ENCODE measurements at places on chromosomes 6 and 20.
A peak's percentile ranks its signal among the peaks of the same experiment; 100 is the strongest.

GRCh38 chr6:142376800-142377496, 75.1 kb downstream of the ADGRG6 start:
- DNase-seq, result peak; percentile 53

GRCh38 chr6:157974341-157974894, 7.2 kb upstream of the SYNJ2 start:
- DNase-seq, result peak; percentile 52

GRCh38 chr6:22091424-22091948, 205.3 kb downstream of the PRL start:
- DNase-seq, result no peak

DNA sequence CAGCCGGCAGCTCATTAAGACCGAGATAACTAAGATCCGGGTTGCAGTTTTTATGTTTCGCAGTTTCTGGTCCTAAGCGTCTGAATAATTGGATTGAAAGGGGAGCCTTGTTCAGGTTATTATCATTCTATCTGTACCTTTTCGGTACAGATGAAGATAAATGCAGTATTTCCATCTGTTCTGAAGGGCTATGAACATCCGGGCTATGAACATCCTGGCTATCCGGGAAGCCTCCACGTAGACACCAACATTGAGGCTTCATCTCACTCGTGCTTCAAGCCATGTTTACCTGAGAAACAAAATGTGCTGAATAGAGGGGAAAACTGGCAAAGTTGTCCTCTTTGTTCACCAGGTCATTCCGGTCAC, 399 bp upstream of the REPS1 start:
- peak; percentile 41 for DNase-seq

DNA sequence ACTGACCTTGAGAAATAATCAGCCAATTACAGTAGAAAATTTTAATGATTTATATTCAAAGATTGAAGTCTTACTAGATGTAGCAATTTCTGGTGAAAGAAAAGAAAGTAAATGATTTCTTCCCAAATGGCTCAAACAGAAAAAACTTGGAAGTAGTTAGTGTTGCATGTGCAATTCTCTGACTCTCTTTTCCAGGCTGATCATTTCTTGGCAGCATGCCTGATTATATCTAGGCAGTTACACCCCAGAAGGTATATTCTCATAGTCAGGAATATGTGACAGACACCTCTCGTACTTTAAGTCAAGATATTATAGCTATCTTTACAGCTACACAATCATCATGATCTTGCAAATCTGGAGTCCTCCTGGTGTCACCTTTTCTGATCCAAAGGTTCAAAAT, 122.9 kb downstream of the PDE7B start:
- peak; percentile 27 for DNase-seq

- no peak for DNase-seq
Observed at GRCh38 chr20:46171476-46171875, 53.4 kb downstream of the CD40 start.

- no peak for DNase-seq
Observed at GRCh38 chr6:46652232-46652602, 401 bp downstream of the CYP39A1 start.

- no peak for DNase-seq
Observed at GRCh38 chr6:148244217-148244935, 98.3 kb upstream of the SASH1 start.

DNA sequence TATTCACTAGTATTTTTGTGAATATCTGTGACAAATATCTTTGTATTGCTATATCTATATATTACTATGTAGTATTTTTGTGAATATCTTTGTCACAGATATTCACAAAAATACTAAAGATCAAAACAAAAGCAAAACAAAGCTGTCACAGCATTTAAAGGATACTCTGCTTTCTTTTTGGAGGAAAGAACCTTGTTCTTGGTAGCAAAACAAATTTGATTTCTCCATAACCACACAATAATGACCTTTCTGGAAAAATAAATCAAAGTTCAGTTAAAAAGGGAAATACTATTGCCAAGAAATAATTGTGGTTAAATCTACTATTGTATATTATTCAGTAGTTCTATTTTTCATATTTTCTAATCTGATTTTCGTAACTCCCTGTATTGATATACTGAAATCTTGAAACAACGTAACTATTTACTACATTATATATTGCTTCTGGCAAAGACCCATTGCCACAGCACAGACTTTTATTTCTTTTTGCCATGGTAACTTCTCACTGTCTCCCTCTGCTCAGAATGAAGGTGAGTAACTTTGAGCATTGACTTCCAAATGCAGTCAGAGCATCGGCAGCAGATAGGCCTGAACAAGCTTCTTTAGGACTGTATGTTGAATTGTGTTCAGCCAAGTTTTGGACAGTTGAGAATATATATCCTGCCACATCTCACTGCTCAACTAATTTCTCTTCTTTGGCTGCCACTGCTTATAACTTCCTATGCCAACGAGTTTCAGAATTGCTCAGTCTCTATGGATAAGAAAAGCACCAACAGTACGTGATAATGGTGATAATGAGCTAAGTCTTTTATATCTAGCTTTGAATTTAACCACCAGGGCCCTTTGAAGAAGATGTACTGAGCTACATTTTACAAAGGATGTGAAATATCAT, 1097.2 kb upstream of the GJE1 start:
- no peak for DNase-seq

GRCh38 chr20:25052255-25053194, 5.4 kb downstream of the ACSS1 start:
- no peak for DNase-seq

GRCh38 chr6:14428269-14428668, 310.7 kb downstream of the CD83 start:
- DNase-seq, result no peak

GRCh38 chr6:145153495-145153894, 581.8 kb downstream of the EPM2A start:
- DNase-seq, result no peak

DNA sequence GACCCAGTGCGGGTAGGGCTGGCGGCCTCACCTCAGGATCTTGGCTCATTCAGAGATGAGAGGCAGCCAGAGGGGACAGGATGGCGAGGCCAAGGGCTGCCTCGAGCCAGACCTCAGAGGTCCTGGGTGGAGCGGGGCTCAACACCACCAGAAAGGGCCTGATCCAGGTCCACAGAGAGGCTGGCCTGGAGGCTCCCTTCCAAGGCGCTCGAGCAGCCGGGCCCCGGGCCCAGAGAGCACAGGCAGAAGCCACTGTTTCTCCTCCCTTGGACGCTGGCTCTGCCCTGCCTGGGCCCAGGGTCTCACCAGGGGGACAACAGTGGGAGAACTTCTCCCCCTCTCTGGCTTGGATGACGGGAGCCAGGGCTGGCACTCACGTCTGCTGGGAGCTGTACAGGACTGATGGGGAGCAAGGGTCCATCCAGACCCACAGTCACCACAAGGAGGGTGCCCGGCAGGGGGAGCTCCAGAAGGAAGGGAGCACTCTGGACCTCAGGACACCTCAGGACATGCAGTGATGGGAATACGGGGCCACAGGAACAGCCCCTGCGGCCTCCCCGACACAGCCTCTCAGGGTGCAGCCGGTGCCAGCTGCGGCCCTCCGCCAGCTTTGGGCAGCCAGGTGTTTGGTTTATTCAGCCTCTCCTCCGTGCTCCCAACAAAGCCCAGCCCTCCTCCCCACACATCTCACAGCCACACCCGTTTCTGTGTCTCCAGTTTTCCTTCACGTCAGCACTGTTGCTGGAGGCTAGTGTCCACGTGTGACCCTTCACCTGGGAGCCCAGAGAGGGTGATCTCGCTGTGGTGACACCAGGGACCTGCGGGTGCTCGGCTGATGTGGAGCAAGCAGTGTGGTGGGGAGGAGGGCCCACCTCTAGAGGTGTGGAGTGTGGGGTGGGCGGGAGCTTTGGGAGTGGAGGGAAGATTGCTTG, 8.7 kb downstream of the RPS21 start:
- no peak for DNase-seq

- no peak for DNase-seq
Observed at GRCh38 chr20:24696396-24696795, 227.0 kb downstream of the SYNDIG1 start.

- DNase-seq, result no peak
Observed at GRCh38 chr20:11008444-11009033, 334.7 kb upstream of the JAG1 start.

GRCh38 chr20:42406826-42407225, 782.9 kb downstream of the PTPRT start:
- DNase-seq, result no peak

DNA sequence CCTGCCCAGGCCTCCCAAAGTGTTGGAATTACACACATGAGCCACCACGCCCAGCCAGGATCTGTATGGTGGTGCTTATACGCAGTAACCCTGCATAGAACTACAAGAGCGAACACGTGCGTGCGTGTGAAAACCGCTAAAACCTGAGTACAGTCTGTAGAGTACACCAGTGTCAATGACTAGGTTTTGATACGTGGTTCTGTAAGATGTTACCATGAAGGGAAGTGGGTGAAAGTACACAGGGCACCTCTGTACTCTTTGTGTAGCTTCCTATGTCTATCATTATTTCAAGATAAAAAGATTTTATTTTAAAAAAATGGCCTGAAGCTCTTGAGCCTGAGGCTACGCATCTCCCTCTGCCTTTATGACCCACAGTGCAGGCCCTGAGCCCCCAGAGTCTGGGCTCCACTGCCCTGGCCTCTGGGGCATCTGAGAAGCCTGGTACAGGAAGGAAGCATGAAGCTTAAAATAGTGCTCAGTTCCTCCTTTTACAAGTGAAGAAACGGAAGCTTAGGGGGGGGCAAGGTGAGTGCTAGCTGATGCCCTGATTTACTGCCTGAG, 21.6 kb downstream of the LY86 start:
- no peak for DNase-seq

DNA sequence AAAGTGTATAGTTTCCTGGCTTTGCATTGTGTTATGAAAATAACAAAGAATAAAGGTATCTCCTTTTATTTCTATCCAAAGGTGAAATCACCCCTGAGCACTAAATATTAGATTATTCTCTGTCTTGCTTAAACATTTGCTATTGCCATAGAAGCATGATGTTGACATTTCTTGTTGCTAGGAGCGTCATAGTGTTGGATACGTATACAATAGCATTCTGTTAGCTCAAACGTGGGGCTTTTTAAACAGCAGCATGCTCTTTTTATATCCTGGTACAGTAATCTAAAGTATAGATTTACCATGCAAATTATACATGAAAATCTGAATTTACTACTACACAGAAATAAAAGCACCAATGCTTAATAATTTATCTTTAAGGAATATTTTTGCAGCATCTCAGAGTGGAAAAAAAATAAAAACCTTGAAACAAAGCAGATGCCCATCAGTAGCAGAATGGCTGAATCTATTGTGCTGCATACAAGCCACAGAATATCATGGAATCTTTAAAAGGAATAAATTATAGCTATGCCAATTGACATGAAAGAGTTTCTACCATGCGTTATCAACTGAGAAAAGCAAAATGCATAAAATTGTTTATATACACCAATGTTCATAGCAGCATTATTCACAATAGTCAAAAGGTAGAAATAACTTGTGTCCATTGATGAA, 9.6 kb upstream of the HSF2 start:
- DNase-seq, result no peak

- DNase-seq, result no peak
Observed at GRCh38 chr6:122393351-122393896, 6.0 kb upstream of the HSF2 start.

- no peak for DNase-seq
Observed at GRCh38 chr6:137424251-137424650, 69.9 kb downstream of the OLIG3 start.

DNA sequence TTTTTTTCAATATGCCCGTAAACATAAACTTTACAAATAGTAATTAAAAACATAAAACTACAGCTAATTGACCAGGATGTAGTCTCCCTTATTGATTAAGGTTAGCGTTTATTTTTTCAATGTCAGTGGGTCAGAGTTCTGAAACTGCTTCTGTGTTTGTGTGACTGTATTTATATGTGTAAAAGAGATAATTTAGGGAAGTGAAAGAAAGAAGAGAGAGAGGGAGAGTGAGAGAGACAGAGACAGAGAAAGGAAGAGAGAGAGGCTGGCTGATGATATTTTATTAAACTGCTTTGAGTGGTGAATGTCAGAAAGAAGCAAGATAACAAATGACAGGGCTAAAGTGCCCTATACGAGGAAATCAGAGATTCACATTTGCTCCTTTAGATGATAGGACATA, 266.1 kb upstream of the PTCHD4 start:
- no peak for DNase-seq

GRCh38 chr6:170040115-170040500, 250.8 kb downstream of the DLL1 start:
- DNase-seq, result no peak

- no peak for DNase-seq
Observed at GRCh38 chr6:63346217-63346835, 26.5 kb upstream of the LGSN start.

DNA sequence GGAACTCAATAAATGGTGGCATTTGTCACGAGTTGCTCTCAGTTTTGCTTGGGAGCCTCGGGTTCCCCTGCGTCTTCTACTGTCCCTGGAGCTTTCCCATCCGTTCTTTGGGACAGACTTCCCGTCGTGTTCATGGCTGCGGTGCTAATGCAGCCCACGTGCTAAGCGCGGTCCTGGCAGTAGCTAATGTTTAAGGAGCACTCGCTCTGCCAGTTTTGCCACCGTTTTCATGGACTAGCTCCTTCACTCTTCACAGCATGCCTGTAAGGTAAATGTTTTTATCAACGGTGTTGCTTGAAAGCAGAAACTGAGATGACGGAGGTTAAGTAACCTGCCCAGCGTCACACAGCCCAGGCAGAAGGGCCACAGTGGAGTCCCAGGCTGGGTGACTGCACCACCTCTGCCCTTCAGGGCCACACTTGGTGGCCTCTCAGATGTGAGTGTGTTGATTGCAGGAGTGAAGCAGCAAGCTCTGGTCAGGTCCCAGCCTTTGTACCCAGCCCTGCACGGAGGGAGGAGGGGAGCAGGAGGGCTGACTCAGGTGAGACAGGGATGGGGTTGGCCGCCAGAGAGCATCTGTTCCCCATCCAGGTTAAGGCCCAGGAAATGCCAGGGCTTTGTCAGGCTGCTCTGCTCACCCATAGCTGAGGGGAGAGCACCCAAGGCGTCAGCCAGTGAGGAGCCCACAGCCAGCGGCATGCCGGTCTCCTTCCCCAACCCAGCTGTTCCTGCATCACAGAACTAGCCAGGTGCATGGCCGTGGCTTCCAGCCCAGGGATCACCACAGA, 181.8 kb downstream of the ZMYND8 start:
- no peak for DNase-seq

DNA sequence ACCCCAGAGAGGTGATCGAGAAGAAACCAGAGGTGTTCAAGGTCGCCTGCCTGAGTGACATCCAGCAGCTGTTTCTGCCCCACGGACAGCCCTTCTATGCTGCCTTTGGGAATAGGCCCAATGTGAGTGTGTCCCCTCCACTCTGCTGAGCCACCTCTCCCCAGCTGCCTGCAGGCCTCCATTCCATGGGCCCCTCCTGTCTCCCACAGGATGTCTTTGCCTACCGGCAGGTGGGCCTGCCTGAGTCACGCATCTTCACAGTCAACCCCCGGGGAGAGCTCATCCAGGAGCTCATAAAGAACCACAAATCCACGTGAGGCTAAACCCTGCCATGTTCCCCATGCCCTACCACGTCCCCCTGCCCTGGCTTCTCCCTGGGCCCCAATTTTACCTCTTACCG, 8.4 kb downstream of the EMILIN3 start:
- DNase-seq, result no peak

GRCh38 chr6:94041945-94042709, 622.8 kb upstream of the EPHA7 start:
- no peak for DNase-seq

All from choroid plexus epithelial cell (primary cell).